ENCODE measurements at places on chromosomes 11 and 22.

- no peak for DNase-seq
Measured at GRCh38 chr11:44032299-44033085, 15.3 kb upstream of the ACCSL start.

GRCh38 chr11:111176603-111177002 is 68.9 kb upstream of the POU2AF2 start:
- no peak for DNase-seq

DNA sequence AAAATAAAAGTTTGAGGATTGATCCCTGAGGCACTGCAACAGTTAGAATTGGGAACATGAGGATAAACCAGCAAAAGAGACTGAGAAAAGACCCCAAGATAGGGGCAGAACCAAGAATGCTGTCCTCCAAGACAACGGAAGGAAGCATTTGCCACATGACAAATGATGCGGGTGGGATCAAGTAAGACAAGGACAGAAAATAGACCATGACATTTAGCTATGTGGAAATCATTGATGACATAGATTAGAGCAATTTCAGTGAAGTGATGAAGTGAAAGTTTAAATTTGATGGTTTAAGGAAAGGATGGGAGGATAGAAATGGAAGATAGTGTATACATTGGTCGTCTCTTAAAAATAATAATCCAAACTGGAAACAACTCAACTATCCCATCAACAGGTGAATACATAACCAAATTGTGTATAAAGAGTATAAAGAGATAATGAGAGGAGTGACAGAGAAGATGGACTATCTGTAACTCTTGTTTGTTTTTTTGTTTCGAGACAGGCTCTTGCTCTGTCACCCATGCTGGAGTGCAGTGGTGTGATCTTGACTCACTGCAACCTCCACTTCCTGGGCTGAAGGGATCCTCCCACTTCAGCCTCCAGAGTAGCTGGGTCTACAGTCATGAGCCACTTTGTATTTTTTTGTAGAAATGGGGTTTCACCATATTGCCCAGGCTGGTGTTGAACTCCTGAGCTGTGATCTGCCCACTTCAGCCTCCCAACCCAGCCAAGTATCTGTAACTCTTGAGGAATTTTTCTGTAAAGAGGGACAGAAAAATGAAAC is 48.7 kb upstream of the FDX1 start:
- no peak for DNase-seq

- DNase-seq, result no peak
Measured at GRCh38 chr22:45460288-45461109, 42.2 kb upstream of the FBLN1 start.

DNA sequence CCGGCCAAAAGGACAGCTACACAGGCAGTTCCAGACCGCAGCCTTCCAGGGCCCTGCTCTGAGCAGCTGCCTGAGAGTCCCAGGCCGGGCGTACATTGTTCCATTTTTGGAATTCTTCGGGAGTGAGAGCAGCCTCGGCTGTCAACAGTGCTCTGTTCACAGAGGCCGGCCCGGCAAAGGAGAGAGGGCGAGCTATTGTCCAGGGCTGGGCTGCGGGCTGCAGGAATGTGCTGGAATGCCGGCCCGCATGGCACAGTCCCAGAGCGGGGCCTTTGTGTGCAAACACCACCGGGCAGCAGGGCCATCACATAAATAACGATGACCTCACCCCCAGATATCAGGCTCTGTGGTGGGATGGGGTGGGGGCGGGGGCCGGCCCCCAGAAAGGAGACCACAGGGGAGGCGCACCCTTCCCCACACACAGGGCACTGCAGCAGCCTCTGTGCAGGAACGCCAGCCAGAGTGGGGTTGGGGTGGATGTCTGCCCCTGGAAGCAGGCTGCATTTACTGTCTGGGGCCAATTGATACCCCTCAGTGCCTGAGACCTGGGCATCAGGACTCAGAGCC is 15.8 kb downstream of the LINC01488 start:
- DNase-seq, result no peak

DNA sequence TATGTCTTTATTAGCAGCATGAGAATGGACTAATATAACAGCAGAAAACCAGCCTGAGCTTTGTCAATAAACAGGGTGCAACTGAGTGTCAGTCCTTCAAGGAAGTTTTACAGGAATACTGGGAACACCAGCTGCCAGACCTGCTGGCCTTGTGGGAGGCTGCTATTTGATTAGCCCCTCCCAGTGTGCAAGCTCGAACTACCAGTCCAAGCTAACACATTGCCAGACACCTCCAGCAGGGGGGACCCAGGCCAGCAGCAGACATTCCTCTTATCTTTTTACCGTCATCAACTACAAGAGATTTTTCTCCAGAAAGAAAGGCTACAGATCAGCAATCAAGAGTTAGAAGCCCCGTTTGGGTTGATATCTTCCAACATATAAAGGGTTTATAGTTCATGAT is 942.8 kb upstream of the TENM4 start:
- no peak for DNase-seq

GRCh38 chr22:18001040-18001893 is 23.1 kb downstream of the MICAL3 start:
- DNase-seq, result peak; percentile 26
